ENCODE measurements at places on chromosomes 6 and 20.

- no peaks in the 10 kb centered on the region for H3K27me3 ChIP-seq
- no peak overlapping the region for H3K4me3 ChIP-seq
- no peak for DNase-seq
- no peak overlapping the region for H3K27ac ChIP-seq
- no peaks in the 10 kb centered on the region for H3K36me3 ChIP-seq
Measured at GRCh38 chr6:170006900-170007467, 255.6 kb downstream of the ERMARD start.

DNA sequence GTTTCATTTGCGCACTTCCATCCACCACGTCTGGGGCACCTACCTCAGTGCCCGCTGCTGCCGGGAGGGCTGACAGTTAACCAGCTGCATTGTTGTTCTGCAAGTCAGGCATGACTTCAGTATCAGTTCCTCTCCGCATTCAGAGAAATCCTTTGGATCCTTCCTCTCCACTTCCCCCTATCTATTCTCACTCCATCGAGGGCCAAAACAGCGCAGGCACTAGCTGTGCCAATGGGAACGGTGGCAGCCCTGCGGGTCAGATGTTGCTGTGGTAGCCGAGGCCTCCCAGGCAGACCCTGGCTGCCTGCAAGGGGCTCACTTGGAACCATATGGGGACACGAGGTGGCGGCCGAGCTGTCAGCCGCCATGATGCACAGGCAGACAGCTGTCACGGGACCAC, 64.2 kb upstream of the INSM1 start:
- H3K27ac ChIP-seq: no peak overlapping the region
- DNase-seq: no peak
- no peak overlapping the region for H3K4me3 ChIP-seq
- no peaks in the 10 kb centered on the region for H3K36me3 ChIP-seq
- H3K4me1 ChIP-seq: no peaks in the 10 kb centered on the region
- H3K27me3 ChIP-seq: no peaks in the 10 kb centered on the region

DNA sequence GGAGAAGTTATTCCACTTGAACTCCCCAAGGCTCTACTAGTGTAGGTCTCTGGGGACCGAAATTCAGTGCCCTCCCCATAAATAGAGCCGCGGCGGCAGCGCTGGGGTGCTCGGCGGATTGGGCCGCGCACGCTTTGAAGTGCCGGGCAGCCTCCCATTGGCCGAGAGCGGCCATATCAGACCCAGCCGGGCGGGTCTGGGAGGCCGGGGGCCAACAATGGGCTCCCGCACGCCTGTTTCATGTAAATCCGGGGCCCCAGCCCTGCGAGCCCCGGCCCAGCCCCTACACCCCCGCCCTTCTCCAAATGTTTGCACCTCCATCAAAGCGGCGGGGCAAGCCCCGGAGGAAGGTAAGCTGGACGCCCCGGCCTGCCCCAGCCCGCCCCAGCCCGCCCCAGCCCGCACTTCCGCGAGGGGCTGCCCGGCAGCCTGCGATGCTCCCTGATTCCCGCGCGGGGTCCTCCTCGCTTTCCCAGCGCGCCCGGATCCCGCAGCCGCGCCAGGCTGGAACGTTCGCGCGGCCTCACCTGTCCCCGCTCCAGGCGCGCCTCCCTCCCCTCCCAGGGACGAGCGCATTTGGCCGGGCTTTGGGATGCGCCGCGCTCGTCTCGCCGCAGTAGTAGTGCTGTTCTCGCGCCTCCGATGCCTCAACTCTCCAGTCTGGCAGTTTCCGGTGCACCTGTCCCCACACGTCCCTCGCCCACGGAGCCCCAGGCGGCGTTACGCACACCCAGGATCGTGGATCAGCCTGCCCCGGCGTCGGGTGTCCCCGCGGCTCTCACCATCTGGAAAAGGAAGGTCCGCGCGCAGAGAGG, at the start of gene TBXT:
Gene TBXT (minus strand): TSS at position 51 of the 815 bp plus-strand sequence. CDS start 260 bp downstream, outside the sequence.
- no peak within 1 kb of the TSS for H3K27ac ChIP-seq
- H3K4me3 ChIP-seq: peak within 1 kb of the TSS; percentile 9
- H3K36me3 ChIP-seq: no peaks in the 10 kb centered on the region
- DNase-seq: no peak

- H3K27ac ChIP-seq: no peak overlapping the region
- H3K4me1 ChIP-seq: peaks cover 14% of the 10 kb centered on the region
- DNase-seq: no peak
Measured at GRCh38 chr20:19451231-19451922, 238.9 kb downstream of the SLC24A3 start.

GRCh38 chr6:27839626-27840475, 72.3 kb downstream of the OR2B2 start:
- peak; percentile 76 for DNase-seq
- H3K4me3 ChIP-seq: peak overlapping the region; percentile 87
- H3K36me3 ChIP-seq: no peaks in the 10 kb centered on the region
- peaks cover 5% of the 10 kb centered on the region for H3K4me1 ChIP-seq

GRCh38 chr6:167233490-167233889, 57.6 kb upstream of the UNC93A start:
- no peak overlapping the region for H3K4me3 ChIP-seq
- H3K27ac ChIP-seq: no peak overlapping the region
- H3K4me1 ChIP-seq: peaks cover 7% of the 10 kb centered on the region
- H3K36me3 ChIP-seq: no peaks in the 10 kb centered on the region

- no peaks in the 10 kb centered on the region for H3K27me3 ChIP-seq
- no peak overlapping the region for H3K27ac ChIP-seq
- no peaks in the 10 kb centered on the region for H3K36me3 ChIP-seq
- no peak overlapping the region for H3K4me3 ChIP-seq
Measured at GRCh38 chr6:157800420-157801237, 22.4 kb upstream of the SNX9 start.

GRCh38 chr20:51369503-51369902, 173.0 kb downstream of the NFATC2 start:
- H3K27me3 ChIP-seq: no peaks in the 10 kb centered on the region
- H3K27ac ChIP-seq: no peak overlapping the region
- DNase-seq: no peak

DNA sequence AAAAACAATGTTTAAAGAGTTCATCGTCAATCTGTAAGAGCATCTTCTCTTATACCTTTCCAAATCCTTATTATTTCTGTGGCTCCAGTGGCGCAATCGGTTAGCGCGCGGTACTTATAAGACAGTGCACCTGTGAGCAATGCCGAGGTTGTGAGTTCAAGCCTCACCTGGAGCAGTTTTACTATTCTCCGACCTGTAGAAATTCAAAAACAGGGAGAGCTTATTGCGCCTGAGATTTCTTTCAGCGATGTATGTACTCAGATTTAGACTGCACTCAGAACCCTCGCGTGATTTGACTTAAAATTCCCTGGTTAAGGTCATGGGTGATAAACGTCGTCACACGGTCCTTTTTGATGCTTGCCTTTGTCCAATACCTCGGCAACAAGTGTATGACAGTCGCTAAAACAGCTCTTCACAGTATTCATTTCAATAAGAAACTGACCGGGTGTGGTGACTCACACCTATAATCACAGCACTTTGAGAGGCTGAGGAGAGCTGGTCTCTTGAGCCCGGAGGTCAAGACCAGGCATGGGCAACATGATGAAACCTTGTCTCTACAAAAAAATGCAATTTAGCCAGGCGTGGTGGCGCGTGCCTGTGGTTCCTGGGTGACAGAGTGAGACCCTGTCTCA, 11.9 kb downstream of the GPX5 start:
- no peaks in the 10 kb centered on the region for H3K27me3 ChIP-seq
- H3K36me3 ChIP-seq: no peaks in the 10 kb centered on the region
- peak overlapping the region; percentile 11 for H3K4me3 ChIP-seq
- no peak overlapping the region for H3K27ac ChIP-seq
- peak; percentile 37 for DNase-seq

DNA sequence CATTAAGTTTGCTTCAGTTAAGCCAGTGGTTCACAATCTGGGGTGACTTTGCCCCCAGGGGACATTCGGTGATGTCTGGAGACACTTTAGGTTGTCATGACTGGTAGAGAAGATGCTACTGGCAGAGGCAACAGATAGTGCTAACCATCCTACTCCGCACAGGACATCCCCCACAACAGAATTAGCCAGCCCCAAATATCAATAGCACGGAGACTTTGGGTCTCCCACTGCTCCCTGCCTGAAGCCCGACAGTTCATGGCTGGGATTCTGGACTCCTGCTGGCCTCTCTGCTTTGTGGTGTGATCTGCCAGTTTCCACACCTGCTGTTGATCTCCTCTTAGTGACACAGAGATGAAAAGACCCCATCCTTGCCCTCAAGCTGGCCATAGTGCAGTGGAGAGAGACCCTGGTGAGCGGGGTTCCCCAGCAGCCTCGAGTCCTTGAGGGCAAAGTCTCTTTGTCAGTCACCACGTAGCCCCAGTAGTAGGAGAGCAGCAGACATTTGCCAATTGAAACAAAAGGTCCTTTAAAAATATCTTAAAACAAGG, 24.7 kb upstream of the TTPAL start:
- H3K27me3 ChIP-seq: no peaks in the 10 kb centered on the region
- no peaks in the 10 kb centered on the region for H3K36me3 ChIP-seq
- DNase-seq: no peak
- no peaks in the 10 kb centered on the region for H3K4me1 ChIP-seq
- no peak overlapping the region for H3K27ac ChIP-seq

DNA sequence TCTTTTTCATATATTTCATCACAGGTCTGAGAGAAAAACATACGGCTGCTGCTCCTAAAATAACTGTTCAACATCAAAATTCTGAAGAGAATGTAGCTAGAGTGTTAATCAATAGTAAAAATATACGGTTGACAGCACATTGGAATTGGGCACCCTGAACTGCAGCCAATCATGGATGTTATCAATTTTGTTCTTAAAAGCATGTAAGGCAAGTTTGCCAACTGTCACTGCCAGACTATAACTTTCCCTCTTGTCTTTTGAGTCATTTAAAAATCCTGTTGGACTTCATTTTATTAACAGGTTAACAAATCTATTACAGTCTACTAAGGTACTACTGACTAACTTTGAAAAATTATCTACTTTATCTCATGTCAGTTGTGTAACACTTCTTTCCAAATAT, 592.8 kb downstream of the HACE1 start:
- H3K27me3 ChIP-seq: no peaks in the 10 kb centered on the region
- DNase-seq: no peak
- no peak overlapping the region for H3K27ac ChIP-seq
- no peaks in the 10 kb centered on the region for H3K4me1 ChIP-seq

DNA sequence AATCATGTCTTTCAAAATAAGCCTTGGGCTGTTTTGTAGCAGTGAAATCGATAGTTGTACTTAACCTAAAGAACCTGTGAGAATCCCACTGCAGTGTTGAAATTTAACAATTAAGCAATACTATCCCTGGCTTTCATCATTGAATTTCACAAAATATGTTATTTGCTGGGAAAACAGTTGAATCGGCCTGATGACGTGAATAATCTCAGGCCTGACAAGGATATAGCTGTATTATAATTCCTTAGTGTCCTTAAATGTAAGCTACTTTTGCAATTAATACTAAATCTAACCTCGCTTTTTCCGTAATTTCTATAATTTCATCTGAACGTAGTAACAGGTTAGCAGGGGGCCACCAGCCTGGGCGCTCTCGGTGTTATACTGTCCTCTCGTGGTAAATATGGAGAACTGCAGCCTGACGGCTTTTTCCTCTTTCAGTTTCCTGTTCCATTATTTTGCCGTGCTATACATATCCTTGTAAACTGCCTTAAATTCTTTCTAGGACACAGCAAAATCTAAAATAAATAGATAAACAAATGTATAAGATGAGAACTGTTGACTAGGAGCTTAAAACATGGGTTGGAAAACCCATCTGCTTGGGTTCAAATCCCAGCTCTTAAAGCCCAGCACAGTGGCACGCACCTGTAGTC, 24.0 kb downstream of the MTFR2 start:
- H3K27ac ChIP-seq: no peak overlapping the region
- H3K36me3 ChIP-seq: no peaks in the 10 kb centered on the region
- H3K27me3 ChIP-seq: no peaks in the 10 kb centered on the region
- DNase-seq: peak; percentile 76
- H3K4me1 ChIP-seq: peaks cover 9% of the 10 kb centered on the region

- H3K4me3 ChIP-seq: no peak overlapping the region
- no peaks in the 10 kb centered on the region for H3K27me3 ChIP-seq
- H3K36me3 ChIP-seq: no peaks in the 10 kb centered on the region
Measured at GRCh38 chr6:120230008-120230407, 880.4 kb upstream of the MAN1A1 start.

DNA sequence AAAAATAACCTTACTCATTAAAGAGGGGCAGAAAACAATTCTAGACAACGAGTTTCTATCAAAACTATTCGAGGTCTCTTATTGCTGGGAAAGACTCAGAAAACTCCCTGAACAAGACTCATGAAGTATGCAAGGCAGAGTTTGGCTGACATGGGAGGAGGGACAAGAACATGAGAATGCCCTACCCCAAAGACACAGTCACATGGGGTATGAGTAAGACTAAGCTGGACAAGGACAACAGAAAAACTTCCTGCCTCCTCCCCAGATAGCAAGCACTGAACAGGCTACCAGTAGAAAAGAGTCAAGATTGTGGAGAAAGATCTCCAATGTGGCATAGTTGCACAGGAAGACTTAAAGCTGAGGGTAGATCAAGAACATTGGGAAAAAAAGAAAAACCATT, 39.7 kb upstream of the PHIP start:
- no peak for DNase-seq
- no peak overlapping the region for H3K4me3 ChIP-seq

DNA sequence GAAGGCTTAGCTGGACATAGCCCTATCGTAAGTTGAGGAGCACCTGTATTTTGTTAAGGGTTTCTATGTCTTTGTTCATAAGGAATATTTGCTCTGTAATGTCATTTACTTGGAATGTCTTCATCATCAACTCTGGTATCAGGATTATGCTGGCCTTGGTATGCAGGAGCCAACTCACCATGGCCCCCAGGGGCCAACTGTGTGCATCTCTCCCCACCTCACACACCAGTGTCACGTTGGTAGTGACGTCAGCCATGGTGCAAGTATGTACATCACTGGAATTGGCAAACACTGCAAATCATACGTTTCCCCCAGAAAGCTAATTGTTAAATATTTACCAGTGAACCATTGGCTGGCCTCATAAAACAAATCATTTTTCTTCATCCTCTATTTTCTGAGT, 70.8 kb downstream of the YTHDF1 start:
- H3K4me3 ChIP-seq: no peak overlapping the region
- no peaks in the 10 kb centered on the region for H3K27me3 ChIP-seq
- DNase-seq: no peak
- no peaks in the 10 kb centered on the region for H3K4me1 ChIP-seq

- no peak overlapping the region for H3K27ac ChIP-seq
- no peaks in the 10 kb centered on the region for H3K36me3 ChIP-seq
- H3K27me3 ChIP-seq: no peaks in the 10 kb centered on the region
- no peaks in the 10 kb centered on the region for H3K4me1 ChIP-seq
- H3K4me3 ChIP-seq: no peak overlapping the region
Measured at GRCh38 chr6:170033666-170034065, 257.2 kb downstream of the DLL1 start.

DNA sequence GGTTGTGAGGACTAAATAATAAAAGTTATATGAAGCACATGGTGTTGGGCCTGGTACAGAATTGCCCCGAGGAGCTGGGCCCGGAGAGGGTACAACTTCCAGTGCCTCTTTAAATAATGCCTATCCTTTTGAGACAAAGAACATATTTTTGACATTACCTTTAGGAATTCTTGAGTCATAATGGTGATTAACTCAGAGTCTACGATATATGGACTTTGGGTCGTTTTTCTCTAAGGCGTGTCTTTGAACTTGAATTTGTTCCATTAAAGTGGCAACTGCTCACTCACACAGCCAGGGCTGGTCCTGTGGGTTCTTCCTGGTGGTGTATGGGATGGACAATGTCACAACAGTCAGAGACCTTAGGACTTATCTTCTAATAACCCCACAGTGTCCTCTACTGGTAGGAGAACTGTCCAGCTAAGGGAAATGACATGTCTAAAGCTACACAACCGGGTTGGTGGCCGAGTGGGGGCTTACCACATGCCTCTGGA, 106.5 kb downstream of the CDC5L start:
- H3K27me3 ChIP-seq: no peaks in the 10 kb centered on the region
- peaks cover 6% of the 10 kb centered on the region for H3K4me1 ChIP-seq
- H3K36me3 ChIP-seq: no peaks in the 10 kb centered on the region
- DNase-seq: no peak
- H3K27ac ChIP-seq: no peak overlapping the region

All from testis (tissue), 5 donors.